ENCODE measurements at places on chromosomes 3 and 15. TPM values are rescaled to one million over a fixed set of nuclear protein-coding genes. Genes with fewer than 3 reads are reported as not detected.

DNA sequence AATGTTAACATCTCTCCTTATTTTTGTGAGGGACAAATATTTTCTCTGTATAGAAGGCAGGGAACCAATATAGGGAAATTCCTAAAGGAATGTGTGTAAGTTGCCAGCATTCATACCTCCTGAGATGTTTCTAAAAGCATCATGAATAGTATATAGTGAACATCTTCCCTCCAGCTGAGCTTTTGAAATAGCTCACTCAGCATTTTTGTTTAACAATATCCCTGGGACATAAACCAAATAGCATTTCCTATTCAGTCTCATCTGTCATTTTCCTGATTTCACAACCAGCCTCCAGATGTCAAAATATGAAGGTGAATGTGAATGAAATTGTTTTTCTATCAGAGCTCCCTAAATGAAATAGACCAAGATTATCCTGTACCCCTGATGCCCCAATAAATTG lies 137.2 kb downstream of the PPM1L start:
- DNase-seq: no peak
- H3K4me3 ChIP-seq: no peak overlapping the region

DNA sequence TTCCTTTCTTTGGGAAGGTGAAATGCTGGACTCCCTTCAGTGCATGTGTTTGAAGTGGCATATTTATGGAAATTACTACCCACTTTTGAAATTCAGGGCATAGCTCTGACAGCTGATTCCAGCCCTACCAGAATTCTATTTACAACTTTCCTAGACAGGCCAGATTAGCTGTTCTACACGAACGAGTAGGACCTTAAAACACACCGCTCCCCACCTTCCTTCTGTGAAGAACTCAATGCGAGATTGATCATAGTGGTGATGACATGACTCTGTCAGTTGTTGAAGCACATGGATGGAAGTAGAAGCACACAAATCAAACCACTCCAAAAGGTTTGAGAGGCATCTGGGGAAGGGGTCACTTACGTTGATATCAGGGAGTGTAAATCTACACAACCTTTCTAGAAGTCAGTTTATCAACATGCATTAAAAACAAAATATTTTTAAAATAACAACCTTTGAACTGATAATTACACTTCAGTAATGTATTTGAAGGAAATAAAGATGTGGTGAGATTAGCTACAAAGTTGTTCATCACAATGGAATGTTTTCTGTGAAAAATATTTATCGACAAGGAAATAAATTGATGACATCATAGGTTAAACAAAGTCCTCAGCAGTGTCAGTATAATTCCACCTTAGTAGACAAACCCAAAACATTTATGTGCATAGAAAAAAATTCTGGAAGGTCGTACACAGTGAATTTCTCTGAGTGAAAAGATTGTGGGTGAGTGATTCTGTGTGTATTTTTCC lies 29.8 kb downstream of the RARB start:
- no peaks in the 10 kb centered on the region for H3K27me3 ChIP-seq
- H3K4me3 ChIP-seq: no peak overlapping the region
- DNase-seq: no peak

GRCh38 chr3:156582532-156583183 lies 27.7 kb upstream of the SSR3 start:
- no peaks in the 10 kb centered on the region for H3K36me3 ChIP-seq
- no peaks in the 10 kb centered on the region for H3K4me1 ChIP-seq
- H3K27ac ChIP-seq: no peak overlapping the region
- H3K27me3 ChIP-seq: no peaks in the 10 kb centered on the region
- no peak overlapping the region for H3K4me3 ChIP-seq
- no peak for DNase-seq

C2CD4B gene
- total RNA-seq: not detected

DNA sequence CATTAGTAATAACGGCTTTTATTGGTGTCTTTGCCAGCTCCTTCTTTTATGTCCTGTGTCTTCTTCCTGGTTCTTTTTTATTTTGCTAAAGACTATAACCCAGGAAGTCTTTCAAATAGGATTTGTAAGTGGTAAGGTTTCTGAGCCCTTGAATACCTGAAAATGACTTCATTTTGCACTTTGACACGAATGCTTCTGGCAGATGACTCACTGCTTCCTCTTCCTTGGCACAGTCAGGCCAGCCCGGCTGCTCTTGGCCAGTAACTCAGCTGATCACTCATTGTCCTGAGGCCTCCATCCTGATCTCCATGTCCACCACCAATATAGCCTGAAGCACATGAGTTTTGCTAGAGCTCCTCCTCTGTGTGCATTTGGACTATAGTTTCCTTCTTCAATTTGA lies 48.7 kb upstream of the NR2E3 start:
- H3K4me3 ChIP-seq: peak overlapping the region; percentile 0
- peaks cover 33% of the 10 kb centered on the region for H3K36me3 ChIP-seq
- DNase-seq: peak; percentile 90

Measured in HFFc6 (cell line).